NCI-H2107 (cell line): ENCODE measurements at places on chromosomes 5 and 9.

DNA sequence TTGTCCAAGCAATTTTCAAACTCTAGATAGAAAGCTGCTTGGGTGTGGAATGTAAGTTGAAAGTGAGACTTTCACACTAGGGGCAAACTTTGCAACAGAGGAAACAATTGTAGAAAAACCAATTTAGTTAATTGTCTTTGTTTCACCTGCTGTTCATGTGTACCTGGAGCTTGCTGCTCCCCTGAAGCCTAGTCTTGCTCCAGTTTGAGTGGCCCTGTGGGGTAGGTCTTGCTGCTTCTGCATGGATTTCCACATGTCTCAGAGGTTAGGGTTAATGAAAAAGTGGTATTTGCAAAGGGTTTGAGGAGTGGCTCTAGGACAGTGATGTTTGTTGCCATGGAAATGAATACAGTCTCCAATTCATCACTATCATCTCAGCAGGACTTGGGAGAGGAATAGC is 182.2 kb downstream of the FSTL4 start:
- no peak for DNase-seq

DNA sequence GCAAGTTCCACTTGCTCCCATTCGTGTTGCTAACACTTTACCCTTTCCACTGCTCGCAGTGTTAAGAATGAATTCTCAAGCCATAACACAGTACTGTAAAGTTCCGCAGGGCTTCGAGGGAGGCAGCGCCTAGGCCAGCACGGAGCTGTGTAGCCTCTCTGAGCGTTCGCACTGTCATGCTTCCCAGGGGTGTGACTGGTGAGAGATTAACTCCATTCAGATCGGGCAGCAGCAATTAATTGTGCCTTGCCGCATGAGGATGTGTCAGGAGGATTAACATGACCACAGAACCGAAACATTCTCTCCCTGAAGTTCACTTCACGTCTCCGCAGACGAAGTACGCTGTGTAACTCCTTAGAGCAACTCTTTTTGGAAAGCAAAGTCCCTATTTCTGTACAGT is 23.2 kb downstream of the ZBTB34 start:
- DNase-seq = no peak

DNA sequence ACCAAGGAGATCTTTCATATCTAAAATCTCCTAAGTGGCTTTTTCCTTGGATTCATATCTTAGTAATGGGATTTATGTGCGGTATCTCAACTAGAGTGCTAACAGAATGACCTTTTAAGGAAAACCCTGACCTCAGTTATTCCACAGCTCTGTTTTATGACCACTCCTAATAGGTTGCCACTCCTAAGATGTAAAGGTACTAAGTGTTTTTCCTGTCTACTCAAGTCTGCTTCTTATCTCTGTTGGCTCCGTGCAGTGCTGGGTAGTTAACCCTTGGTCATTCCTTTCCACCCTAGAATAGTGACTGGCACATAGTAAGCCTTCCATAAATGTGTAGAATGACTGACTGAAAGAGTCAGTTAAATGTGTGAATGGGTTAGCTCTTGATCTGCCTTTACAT is 161.4 kb downstream of the DOCK2 start:
- no peak for DNase-seq

- DNase-seq = no peak
These were observed 176.9 kb downstream of the BNC2 start for GRCh38 chr9:16693616-16694015.

- no peak for DNase-seq
These were observed 74.3 kb downstream of the KIAA0825 start for GRCh38 chr5:94544031-94544650.

GRCh38 chr5:120254385-120254784 is 209.7 kb upstream of the PRR16 start:
- DNase-seq = no peak

DNA sequence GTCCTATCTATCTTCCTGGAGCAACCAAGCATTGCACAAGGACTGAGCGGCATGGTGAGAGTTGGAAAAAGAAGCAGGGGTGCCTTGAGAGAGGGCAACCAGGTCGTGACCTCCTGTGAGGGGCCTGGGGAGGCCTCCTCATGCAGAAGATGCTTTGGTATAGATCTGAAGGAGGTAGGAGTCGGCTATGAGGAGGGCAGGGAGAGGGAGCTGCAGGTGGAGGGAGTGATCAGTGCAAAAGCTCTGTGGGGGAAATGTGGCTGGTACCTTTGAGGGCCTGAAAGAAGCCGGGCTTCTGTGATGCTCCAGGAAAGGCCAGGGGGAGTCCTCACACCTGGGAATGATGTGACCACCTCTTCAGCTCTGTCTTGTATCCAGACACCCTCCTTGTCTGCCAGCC is 3.6 kb upstream of the SLC25A48 start:
- DNase-seq = no peak

DNA sequence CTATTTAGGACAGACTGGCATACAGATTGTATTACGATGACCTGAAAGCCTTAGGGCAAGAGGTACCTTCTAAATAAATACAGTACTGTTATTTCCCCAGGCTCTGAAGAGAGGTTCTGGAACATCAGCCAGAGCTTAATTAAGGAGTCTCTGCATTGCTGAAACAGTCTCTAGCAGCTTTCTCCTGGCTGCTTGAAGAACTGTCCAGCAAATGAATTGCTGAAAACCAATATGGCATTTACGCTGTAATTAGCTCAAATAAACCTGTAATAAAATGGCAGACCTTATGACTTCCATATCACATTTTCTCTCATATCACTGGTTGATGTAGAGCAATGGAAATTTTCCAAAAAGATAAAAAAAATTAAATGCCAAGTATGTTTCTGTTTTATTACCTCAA is 636.3 kb downstream of the GABRG2 start:
- no peak for DNase-seq

DNA sequence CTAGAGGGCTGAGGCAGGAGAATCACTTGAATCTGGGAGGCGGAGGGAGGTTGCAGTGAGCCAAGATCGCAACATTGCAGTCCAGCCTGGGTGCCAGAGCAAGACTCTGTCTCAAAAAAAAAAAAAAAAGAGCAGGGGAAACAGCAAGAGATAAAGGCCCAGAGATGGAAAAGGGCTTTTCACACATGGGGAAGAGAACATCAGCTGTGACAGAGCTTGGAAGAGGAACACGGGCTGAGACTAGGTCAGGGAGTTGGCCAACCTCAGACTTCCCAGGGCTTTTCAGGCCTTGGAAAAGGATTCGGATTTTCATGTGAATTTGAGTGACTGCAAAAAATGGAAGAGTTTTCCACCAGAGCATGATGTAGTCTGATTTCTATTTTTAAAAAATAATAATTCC is 232.0 kb upstream of the NFIL3 start:
- DNase-seq = no peak

- no peak for DNase-seq
These were observed 324.7 kb downstream of the FAM170A start for GRCh38 chr5:119954106-119954505.

DNA sequence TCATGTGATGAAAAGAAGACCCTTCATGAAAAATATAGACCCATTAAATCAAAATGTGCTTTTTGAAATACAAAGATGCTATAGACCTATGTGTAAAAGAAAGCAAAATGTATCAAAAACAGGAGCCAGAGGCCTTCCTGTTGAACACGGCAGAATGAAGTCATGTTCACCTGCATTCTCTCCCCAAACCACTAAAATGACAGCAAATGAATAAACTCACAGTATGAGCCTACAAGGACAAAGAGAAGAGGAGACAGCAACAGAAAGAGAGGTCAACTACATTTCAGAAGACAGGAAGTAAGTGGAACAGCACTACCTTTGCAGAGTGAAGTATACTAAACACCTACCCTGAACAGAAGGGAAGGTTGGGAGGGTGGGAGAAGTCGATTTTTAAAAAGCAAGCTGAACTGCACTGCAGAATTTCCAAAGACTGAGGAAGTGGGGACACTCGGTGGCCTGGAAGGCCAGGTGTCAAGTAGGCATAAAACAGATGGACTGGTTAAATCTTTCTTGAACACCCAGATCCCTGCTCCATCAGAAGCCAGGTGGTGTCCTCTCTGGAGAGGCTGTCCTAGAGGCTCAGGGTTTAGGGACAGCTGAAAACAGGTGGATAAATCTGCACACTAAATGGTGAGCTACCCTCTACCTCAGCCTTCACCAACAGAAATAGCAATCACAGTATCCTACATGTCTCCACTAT is 48.9 kb downstream of the MED27 start:
- DNase-seq = no peak

DNA sequence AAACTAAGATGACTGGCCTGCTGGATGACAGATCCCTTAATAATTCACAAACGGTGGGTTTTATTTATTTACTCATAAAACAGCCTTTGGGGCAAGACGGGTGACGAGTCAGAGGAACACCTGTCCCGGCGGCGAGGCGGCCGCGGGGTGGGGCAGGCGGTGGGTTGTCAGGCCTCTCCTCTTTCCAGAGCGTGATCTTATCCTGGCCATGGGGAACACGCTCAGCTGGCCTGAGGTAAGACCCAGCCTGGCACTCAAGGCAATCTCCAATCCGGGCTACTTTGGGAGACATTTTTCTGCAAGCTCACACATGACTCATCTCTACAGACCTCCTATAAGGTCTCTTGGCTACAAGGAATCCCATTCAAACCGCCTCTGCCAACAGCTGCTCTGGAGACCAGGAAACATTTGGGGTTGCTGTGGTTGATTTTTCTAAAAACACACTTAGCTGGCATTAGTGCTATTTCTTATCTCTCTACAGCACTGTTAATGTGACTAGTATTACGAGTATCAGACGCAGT is 6.3 kb downstream of the RAPGEF1 start:
- DNase-seq = no peak

DNA sequence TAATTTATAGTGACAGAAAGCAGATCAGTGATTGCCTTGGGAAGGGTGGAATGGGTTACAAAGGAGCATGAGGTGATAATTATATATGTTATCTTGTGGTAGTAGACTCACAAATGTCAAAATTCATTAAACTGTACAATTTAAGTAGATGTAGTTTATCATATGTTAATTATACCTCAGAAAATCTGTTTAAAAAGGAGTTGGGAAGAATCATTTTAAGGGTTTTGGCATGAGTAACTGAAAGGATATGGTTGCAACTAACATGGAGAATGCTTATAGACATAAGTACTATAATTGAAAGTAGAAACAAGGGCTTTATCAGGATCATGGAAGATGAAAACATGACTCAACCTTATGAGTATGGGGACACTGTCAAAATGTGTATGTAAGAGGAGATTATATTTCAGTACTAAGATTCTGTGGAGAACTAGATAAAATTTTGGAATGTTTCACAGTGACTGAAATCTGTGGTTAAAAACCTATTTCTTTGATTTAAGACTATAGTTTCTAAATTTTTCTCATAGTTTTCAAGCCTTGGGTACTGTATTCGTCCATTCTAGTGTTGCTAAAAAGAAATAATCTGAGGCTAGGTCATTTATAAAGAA is 73.3 kb downstream of the FCHO2 start:
- no peak for DNase-seq

DNA sequence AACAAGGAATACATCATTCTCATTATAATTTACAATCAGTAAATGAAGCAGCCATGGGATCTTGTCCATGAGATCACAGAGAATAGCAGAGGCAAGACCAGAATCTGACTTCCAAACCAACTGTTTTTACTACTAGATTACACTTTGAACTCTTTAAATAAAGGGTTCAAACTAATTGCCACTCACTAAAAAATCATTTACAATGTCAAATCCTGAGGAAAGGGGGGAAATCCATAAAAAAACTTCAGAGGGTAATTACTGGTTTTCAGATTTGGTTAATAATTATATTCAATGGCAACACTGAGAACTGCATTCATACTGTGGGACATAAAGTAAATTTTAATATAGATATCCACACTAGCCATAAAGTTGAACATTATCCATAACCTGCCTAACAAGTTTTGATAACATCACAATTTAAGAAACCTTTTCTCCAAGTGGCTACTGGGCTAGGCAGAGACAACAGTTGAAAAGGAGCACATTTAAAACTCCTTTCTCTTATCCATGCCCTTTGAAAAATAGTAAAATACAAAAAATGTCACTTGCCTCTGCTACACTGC is 15.9 kb downstream of the PLPP1 start:
- DNase-seq = no peak

DNA sequence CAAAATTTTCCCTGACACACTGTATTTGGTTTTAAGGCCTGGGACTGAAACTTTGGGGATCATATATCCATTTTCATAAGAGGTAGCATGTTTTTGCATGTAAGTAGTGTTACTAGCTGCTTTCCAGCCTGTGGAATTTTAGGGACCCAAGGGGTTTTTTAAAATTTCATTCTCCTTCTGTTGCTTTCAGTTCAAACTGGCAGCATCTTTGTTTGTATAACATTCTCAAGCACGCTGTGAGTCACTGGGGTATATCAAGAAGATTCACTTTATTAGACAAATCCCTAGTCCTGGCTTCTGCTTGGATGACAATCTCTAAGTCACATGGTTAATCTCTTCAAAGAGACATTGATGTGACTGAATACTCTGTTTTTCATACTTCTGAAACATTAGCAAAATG is 479.0 kb downstream of the CYLC2 start:
- no peak for DNase-seq
